ENCODE measurements at places on chromosomes 7 and 10.

DNA sequence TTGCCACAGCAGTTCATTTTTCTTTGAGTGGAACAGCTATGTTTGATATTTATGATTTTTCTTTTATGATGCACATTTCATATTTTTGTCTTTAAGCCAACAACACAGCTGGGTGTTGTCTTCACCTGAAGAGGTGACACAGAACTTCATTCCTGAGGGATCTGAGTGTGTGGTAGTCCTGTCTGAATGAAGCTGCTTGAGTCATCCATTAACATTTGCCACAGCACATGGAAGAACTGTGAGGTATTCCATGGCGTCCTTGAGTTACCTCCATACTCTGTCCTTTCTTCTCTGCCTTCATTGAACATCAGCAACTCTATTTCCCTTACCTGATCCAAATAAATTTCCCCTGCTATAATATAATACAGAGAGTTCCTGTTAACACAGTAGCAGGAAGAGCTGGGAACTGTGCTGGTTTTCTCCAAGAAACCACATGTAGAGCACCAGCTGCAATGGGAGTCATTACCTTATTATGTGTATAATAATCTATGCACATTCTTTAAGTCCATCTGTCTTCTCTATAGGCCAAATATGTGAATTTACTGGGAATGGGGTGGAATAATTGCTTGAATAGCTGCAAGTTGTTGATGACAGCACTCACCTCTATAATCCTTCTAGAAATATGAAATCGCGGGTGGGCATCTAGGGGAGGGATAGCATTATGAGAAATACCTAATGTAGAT is 72.4 kb upstream of the TAC1 start:
- no peaks in the 10 kb centered on the region for H3K4me1 ChIP-seq
- DNase-seq = no peak
- H3K36me3 ChIP-seq = no peaks in the 10 kb centered on the region
- H3K4me3 ChIP-seq = no peak overlapping the region
- no peak overlapping the region for H3K27ac ChIP-seq
- H3K27me3 ChIP-seq = no peaks in the 10 kb centered on the region

- no peak for DNase-seq
- H3K4me1 ChIP-seq = no peaks in the 10 kb centered on the region
These were observed 116.9 kb upstream of the PLXDC2 start for GRCh38 chr10:19699299-19699698.

DNA sequence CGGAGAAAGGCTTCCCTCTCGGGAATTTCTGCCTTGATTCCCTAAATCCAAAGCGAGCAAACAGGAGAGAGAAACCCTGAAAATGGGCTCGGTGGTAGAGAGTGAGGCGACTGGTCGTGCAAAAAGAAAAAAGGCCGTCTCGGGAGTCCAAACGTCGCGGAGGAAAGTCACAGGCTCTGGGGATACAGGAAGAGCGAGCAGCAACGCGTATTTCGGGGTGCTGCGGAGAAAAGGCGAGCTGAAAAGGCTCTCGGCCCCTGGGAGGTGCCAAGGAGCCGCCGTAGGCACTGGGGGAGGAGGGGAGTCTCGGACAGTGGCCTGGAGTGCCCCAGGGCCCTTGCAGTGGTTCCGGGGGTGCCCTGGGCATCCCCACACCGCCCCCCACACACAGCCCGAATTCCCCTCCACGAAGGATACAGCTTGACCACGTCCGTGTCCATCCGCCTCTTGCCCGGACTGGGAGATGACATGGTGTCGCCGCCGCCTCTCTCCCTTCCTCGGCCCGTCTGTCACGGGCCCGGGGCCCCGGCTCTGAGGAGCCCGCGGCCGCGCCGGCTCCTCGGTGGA is 591 bp downstream of the UBE2H start:
- H3K4me3 ChIP-seq = peak overlapping the region; percentile 80
- DNase-seq = peak; percentile 12
- H3K27me3 ChIP-seq = no peaks in the 10 kb centered on the region

- DNase-seq = no peak
- H3K36me3 ChIP-seq = no peaks in the 10 kb centered on the region
- H3K27me3 ChIP-seq = no peaks in the 10 kb centered on the region
- no peak overlapping the region for H3K27ac ChIP-seq
- H3K4me1 ChIP-seq = no peaks in the 10 kb centered on the region
- no peak overlapping the region for H3K4me3 ChIP-seq
These were observed 928.0 kb upstream of the POT1 start for GRCh38 chr7:125857606-125858005.

GRCh38 chr10:70619271-70620019 is 16.9 kb upstream of the PRF1 start:
- H3K36me3 ChIP-seq = no peaks in the 10 kb centered on the region
- H3K27me3 ChIP-seq = no peaks in the 10 kb centered on the region
- no peak overlapping the region for H3K27ac ChIP-seq
- H3K4me3 ChIP-seq = no peak overlapping the region
- no peak for DNase-seq
- peaks cover 45% of the 10 kb centered on the region for H3K4me1 ChIP-seq

- DNase-seq = no peak
- no peak overlapping the region for H3K4me3 ChIP-seq
- H3K27ac ChIP-seq = peak overlapping the region; percentile 31
These were observed 118.8 kb downstream of the AOAH start for GRCh38 chr7:36605261-36606051.

- no peak overlapping the region for H3K4me3 ChIP-seq
- no peaks in the 10 kb centered on the region for H3K4me1 ChIP-seq
- no peak for DNase-seq
These were observed 58.0 kb downstream of the ANKIB1 start for GRCh38 chr7:92303761-92304160.

GRCh38 chr7:3836855-3837254 is 535.8 kb downstream of the SDK1 start:
- H3K4me1 ChIP-seq = no peaks in the 10 kb centered on the region
- no peak overlapping the region for H3K4me3 ChIP-seq
- H3K27me3 ChIP-seq = no peaks in the 10 kb centered on the region
- DNase-seq = no peak
- no peak overlapping the region for H3K27ac ChIP-seq
- H3K36me3 ChIP-seq = no peaks in the 10 kb centered on the region

DNA sequence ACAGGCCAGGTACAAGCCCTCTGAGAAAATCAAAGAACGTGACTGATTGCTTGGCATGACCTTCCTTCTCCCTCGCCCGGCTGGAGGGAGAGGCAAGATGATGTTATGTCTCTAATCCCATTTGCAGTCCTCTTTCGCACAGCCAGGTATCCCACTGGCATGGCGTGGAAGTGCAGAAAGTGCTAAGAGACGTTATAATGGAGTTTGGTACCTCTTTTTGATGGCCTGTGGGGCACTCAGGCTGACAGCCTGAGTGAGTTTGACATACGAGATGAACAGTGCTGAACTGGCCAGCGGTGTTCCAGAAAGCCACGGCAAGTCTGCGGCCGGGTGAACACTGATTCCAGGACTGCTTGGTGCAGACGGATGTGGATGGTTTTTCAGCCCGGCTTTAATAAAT is 241.6 kb downstream of the RAB11FIP2 start:
- H3K4me1 ChIP-seq = no peaks in the 10 kb centered on the region
- DNase-seq = no peak
- no peaks in the 10 kb centered on the region for H3K27me3 ChIP-seq
- no peak overlapping the region for H3K4me3 ChIP-seq
- H3K27ac ChIP-seq = no peak overlapping the region

GRCh38 chr7:34734771-34735170 is 76.8 kb downstream of the NPSR1 start:
- no peaks in the 10 kb centered on the region for H3K36me3 ChIP-seq
- H3K27me3 ChIP-seq = no peaks in the 10 kb centered on the region
- H3K4me3 ChIP-seq = no peak overlapping the region
- no peak overlapping the region for H3K27ac ChIP-seq
- H3K4me1 ChIP-seq = no peaks in the 10 kb centered on the region

- H3K36me3 ChIP-seq = no peaks in the 10 kb centered on the region
- H3K27ac ChIP-seq = no peak overlapping the region
- no peak overlapping the region for H3K4me3 ChIP-seq
- H3K4me1 ChIP-seq = no peaks in the 10 kb centered on the region
These were observed 142.7 kb downstream of the ADARB2 start for GRCh38 chr10:1594372-1595241.

GRCh38 chr7:5222841-5223411 is 32.9 kb downstream of the WIPI2 start:
- no peaks in the 10 kb centered on the region for H3K4me1 ChIP-seq
- H3K4me3 ChIP-seq = no peak overlapping the region
- DNase-seq = no peak
- H3K27me3 ChIP-seq = no peaks in the 10 kb centered on the region
- H3K36me3 ChIP-seq = peaks cover 3% of the 10 kb centered on the region

GRCh38 chr10:68957284-68957615 is 1.3 kb downstream of the DDX21 start:
- no peak for DNase-seq
- H3K4me1 ChIP-seq = peaks cover 11% of the 10 kb centered on the region
- peaks cover 6% of the 10 kb centered on the region for H3K36me3 ChIP-seq
- H3K27me3 ChIP-seq = no peaks in the 10 kb centered on the region

- no peak for DNase-seq
- no peaks in the 10 kb centered on the region for H3K27me3 ChIP-seq
- no peaks in the 10 kb centered on the region for H3K36me3 ChIP-seq
- H3K27ac ChIP-seq = no peak overlapping the region
These were observed 148.7 kb upstream of the ITGB1 start for GRCh38 chr10:33106767-33107166.

- H3K4me1 ChIP-seq = no peaks in the 10 kb centered on the region
- no peak overlapping the region for H3K4me3 ChIP-seq
- H3K27me3 ChIP-seq = no peaks in the 10 kb centered on the region
- no peaks in the 10 kb centered on the region for H3K36me3 ChIP-seq
These were observed 16.7 kb upstream of the CLIP2 start for GRCh38 chr7:74272305-74273038.

GRCh38 chr7:132666774-132667172 is 90.5 kb upstream of the PLXNA4 start:
- peaks cover 15% of the 10 kb centered on the region for H3K4me1 ChIP-seq
- no peak overlapping the region for H3K27ac ChIP-seq
- H3K36me3 ChIP-seq = no peaks in the 10 kb centered on the region
- H3K4me3 ChIP-seq = peak overlapping the region; percentile 25
- H3K27me3 ChIP-seq = no peaks in the 10 kb centered on the region

DNA sequence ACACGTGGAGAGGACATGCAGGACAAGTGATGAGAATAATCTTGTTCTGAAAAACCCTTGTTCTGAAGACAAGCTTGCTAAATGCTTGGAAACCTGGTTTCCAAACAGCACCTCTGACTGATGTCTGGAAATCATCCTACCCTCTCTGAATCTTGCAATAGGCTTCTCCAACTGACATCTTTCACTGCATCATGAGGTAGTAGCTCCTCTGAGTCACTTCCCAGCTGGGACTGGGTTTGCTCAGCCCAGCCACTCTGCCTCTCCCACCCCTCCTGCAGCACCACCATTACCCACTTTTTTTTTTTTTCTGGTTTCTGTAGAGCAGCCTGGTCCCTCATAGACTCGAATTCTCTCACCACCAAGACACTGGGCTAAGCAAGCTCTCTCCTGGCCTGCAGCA is 919.8 kb downstream of the GRID1 start:
- no peaks in the 10 kb centered on the region for H3K27me3 ChIP-seq
- no peak for DNase-seq
- H3K27ac ChIP-seq = no peak overlapping the region
- H3K4me1 ChIP-seq = no peaks in the 10 kb centered on the region
- H3K4me3 ChIP-seq = no peak overlapping the region
- H3K36me3 ChIP-seq = no peaks in the 10 kb centered on the region

DNA sequence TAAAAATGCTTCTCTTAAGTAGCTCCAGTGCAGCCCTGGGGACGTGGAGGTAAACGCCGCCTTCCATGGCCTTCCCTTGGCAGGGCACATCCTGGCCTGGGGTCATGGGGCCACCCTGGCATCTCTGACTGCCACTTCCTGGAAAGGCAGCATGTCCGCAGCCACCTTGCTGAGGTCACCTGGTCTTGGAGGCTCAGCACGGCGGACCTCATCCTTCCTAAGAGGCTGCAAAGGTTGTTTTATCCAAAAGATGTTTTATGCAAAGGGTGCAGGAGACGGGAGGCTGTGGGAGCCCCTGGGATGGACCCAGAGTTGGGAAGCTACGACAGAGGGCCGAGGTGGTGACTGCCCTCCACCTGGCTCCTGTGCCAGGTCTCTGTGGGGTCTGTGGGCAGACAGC is 106.0 kb downstream of the TCERG1L start:
- no peak overlapping the region for H3K27ac ChIP-seq
- H3K27me3 ChIP-seq = no peaks in the 10 kb centered on the region
- H3K4me1 ChIP-seq = no peaks in the 10 kb centered on the region

- H3K36me3 ChIP-seq = no peaks in the 10 kb centered on the region
- H3K4me3 ChIP-seq = no peak overlapping the region
- H3K27me3 ChIP-seq = no peaks in the 10 kb centered on the region
- H3K4me1 ChIP-seq = no peaks in the 10 kb centered on the region
- H3K27ac ChIP-seq = no peak overlapping the region
- DNase-seq = no peak
These were observed 173.3 kb downstream of the RAPGEF5 start for GRCh38 chr7:22183522-22184280.

DNA sequence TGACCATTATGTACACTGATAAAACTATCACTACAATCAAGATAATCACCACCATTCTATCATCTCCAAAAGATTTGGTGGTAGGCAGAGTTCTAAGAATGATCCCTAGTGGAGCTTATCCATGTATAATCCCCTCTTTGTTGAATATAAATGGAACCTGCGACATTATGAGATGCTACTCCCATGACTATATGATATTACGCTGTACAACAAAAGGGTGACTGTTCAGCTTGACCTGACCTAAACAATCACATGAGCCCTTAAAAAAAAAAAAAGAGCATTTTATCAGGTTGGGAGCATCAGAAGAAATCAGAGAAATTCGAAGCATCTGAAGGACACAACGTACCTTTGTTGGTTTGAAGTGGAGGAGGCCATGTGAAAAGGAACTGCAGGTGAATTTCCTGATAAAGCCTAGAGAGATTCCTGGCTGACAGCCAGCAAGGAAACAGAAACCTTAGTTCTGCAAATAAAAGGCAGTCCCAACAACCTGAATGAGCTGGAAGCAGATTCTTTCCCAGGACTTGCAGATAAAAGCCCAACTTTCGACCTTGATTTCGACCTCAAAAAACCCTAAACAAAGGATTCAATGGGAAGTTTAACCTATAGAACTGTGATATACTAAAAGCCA is 270.7 kb downstream of the ADRA2A start:
- H3K27ac ChIP-seq = no peak overlapping the region
- no peak overlapping the region for H3K4me3 ChIP-seq
- no peaks in the 10 kb centered on the region for H3K27me3 ChIP-seq

DNA sequence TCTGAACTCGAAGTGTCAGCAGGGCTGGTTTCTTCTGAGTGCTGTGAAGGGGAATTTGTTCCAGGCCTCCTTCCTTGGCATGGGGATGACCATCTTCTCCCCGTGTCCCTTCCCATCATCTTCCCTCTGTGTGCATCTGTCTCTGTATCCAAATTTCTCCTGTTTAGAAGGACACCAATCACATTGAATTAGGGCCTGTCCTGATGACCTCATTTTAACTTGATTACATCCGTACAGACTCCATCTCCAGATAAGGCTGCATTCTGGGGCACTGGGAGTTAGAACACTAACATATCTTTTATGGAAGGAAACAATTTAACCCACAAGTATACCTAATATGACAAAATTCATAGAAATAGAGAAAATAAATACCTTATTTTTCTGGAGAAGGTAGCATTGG is 76.8 kb upstream of the ANKRD1 start:
- no peak overlapping the region for H3K4me3 ChIP-seq
- H3K36me3 ChIP-seq = no peaks in the 10 kb centered on the region
- H3K4me1 ChIP-seq = no peaks in the 10 kb centered on the region
- DNase-seq = no peak
- H3K27ac ChIP-seq = no peak overlapping the region

Data from naive thymus-derived CD4-positive, alpha-beta T cell (primary cell).